NCI-H226 (cell line): ENCODE measurements at places on chromosomes 2 and 18.

- no peak for DNase-seq
Observed at GRCh38 chr2:23209059-23209458, 175.9 kb upstream of the KLHL29 start.

DNA sequence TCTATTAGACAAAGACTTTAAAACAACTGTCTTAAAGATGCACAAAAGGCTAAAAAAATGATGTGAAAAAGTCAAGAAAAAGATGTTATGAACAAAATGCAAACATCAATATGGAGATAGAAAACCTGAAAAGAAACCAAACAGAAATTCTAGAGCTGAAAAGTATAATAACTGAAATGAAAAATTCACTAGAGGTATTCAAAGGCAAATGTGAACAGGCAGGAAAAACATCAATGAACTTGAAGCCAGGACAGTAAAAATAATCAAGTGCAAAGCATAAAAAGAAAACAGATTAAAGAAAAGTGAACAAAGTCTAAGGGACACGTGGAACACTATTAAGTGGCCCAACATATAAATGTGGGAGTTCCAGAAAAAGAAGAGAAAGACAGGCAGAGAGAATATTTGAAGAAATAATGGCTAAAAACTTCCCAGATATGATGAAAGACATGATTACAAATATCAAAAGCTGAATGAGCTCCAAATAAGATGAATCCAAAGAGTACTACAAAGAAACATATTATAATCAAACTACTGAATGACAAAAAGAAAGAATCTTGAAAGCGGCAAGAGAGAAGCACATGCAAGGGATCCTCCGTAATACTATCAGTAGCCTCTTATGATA lies 57.5 kb downstream of the KANSL1L start:
- DNase-seq, result no peak

DNA sequence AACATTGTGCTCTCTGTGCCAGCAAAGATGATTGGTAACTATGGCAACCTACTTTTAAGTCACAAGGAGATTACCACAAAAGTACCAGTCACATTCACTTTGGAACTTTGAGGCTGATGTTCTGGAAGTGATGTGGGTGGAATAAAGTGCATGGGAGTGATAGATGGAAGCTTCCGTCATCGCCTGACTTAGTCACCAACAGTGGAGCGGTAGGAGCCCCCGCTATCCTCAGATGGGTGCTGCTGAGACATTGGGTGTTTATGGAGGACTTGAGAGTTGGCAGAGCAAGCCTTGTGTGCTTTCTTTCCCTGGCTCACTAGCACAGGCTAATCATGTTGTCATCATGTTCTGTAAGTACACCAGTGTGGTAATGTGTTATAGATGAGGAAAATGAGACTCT lies 4.6 kb downstream of the PPP1R7 start:
- DNase-seq, result no peak

GRCh38 chr2:220744861-220745260 lies 827.2 kb downstream of the EPHA4 start:
- DNase-seq, result no peak

DNA sequence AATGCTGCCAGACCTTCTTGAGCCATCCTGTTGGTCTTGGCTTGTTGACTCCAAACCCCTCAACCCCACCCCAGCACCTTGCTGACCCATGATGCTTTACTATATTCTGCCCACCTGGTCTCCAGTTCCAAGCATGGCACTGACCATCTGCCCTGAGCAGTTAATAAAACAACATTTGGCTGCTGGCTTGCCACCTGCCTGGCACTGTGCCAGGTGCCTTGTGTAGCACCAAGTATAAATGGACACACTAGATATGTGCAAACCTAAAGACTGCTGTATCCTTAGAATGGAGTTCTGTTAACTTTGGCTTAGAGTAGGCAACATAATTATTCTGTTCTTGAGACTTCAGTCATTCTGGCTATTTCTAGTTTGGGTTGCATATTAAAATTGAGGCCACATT lies 91.4 kb downstream of the ACSL3 start:
- no peak for DNase-seq

DNA sequence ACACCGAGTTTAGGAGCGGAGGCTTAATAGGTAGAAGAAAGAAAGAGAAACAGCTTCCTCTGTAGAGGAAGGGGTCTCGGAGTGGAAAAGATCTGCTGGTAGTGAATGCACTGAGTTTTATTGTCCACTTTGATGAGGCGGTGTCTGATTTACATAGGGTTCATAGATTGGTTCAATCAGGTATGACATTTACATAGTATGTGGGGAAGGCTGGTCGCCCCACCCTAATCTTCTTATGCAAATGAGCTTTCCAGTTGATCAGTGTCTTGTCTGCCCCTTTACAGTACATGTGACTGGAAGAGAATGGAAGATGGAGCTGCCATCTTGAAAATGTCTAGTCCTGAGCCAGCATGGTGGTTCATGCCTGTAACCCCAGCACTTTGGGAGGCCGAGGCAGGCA lies 19.9 kb upstream of the CNOT11 start:
- DNase-seq, result no peak

DNA sequence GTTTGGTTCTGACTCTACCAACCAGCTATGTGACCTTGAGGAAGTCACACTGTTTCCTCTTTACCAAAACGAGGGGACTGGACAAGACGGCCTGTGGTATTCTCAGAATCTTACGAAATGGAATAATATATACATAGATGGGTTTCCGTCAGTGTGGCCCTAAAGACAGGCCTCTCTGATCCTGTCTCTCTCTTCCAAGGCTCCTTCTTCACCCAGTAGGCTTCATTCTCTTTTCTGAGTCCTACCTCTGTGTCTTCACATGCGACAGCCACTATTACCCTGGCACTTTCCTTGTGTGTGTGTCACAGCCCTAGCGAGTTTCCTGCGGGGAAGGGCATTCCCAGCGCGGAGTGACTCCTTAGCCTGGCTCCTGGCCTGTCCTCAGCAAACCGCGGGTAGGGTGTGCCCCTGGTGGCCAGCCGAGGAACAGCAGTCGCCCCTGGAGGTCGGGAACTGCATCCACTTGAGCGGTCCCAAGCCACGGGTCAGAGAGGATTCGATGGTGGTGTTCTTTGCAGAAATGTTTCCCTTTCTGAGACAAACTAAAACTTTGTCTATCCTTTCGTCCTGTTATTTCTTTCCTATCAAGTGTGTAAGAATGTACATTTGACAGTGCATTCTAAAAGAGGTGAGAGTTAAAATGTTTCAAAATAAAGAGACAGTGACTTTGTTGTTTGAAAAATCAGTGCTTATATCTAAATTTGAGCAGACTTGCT lies 63.3 kb downstream of the RAB31 start:
- DNase-seq, result no peak

DNA sequence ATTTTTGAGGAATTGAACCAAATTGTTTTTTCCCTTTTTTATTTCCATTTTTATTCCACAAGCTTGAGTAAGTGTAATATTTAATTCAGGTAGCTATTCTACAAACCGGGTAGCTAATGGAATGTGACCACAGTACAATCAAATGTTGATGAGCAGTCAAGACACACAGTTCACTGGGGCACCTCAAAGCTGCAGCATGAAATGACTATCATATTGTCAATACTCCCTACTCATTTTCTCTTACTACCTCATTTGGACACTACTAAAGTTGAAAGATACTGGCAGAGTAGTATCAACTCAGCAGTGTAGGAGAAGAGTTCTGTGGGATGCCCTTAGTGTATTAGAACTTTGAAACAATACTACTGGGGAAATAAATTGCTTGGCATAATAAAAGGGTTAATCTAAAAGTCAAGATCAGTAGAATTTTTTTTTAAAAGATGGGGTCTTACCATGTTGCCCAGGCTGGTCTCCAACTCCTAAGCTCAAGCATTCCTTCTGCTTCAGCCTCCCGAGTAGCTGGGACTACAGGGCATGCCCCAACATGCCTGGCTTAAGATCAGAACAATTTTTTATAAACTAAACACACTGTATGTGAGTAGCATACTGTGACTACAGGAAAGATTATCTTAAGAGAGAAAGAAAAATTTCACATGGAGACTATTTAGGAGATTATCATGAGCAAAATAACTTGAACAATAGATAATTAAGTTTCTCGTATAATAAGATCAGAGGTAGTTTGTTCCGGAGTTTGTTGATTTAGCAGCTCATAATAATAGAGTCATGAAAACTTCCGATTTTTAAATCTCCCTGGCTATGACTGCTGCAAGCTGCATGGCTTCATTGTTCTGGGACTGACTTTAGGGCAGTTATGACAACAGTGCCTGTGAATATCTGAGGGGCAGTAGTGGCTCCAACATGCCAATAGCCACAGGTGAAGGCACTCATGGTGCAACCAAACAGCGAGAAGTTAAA lies 43.7 kb downstream of the MYO3B start:
- DNase-seq, result no peak
